ENCODE measurements at places on chromosomes 6 and 20.

- no peak for DNase-seq
Measured at GRCh38 chr6:33853026-33853425, 49.2 kb upstream of the MLN start.

DNA sequence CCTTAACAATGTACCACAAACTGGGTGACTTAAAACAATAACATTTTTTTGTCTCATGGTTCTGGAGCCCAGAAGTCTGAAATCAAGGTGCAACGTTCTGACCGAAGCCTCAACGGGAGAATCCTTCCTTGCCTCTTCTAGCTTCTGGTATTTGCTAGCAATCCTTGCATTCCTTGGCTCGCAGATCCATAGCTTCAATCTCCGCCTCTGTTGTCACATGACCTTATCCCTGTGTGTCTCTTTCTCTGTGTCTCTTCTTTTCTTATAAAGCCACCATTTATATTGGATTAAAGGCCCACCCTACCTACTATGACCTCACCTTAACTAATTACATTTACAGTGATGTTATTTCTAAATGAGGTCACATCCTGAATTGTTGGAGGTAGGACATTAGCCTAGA is 37.2 kb upstream of the DOK5 start:
- no peak for DNase-seq

DNA sequence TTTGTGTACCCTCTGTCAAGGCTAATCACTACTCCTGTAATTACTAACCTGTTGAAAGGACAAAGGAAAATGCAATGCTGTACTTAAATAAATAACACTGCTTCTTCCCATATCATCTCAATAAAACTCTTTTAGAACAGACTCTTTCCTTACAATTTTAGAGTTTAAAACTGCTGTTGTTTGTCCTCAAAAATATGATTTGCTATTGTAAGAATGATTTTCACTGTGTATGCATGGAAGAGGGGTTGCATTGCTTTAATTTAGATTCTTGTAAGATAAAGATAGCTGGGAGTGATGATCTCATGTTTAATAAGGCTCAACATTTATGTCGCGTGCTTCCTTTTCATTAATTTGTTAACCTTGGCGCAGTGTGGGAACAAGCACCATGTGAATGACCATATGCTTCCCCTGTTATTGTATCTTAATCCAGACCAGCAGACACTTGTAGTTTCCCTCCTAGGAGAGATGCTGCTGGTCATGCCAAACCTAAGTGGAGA is 89.8 kb upstream of the ATXN1 start:
- no peak for DNase-seq

GRCh38 chr6:53979468-53980067 is 131.7 kb upstream of the MLIP start:
- no peak for DNase-seq

- DNase-seq = no peak
Measured at GRCh38 chr6:170476360-170476759, 76.7 kb downstream of the PSMB1 start.

DNA sequence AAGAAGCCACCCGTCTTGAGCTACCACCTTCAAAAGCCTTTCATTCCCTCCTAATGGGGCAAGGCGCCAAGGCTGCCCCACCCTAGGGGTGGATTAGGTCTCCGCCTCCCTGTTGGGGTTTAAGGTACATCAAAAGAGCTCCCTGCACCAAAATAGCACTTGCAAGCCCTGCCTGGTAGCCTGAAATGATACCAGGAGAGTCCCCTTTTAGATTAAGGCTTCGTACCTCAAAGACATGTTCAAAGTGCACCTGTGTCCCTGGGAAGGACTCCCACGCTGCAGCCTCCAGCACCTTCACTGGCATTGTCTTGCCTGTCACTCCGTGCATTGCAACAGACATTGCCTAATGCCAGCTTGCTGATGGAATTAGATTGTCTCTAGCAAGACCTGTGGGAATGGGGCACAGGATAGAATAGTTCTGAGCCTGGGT is 15.7 kb upstream of the CDKN1A start:
- no peak for DNase-seq

DNA sequence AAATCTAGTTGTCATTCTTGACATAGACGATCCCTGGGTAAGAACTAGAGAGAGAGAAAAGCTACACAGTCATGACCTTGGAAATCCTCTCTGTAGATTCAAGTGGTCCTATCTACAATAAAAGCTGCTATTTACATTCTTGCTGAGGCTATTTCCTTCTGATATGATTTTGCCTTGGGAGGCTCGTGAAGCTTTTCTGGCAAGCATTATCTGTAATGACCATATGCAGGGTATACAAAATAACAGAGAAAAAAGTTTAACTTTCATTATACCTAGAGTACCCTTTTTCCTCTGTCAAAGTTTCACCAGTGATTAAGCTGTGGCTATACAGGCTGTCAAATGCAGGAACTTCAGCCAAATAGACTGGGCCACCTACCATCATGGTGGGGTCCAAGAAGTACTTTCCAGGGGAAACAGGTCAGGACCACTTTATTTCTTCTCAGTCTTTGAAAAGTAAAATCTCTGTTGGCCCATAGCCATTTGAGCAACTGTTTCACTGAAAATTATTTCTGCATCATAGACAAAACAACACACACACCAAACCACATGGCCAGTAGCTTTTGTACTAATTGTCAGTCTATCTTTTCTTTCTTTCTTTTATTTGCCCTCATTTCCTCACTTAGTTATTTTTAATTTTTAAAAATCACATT is 677.0 kb upstream of the ID4 start:
- DNase-seq = no peak

GRCh38 chr6:111958534-111958933 is 85.3 kb upstream of the FYN start:
- DNase-seq = no peak

Data from stimulated activated CD8-positive, alpha-beta memory T cell treated with anti-CD3 and anti-CD28 coated beads, Interleukin-15, amount 100 ng/mL, for 48 hours (primary cell).